ENCODE measurements at places on chromosomes 2 and 18.
A peak's percentile ranks its signal among the peaks of the same experiment; 100 is the strongest.

- DNase-seq = no peak
Observed at GRCh38 chr18:39962546-39962945, 1992.5 kb upstream of the PIK3C3 start.

DNA sequence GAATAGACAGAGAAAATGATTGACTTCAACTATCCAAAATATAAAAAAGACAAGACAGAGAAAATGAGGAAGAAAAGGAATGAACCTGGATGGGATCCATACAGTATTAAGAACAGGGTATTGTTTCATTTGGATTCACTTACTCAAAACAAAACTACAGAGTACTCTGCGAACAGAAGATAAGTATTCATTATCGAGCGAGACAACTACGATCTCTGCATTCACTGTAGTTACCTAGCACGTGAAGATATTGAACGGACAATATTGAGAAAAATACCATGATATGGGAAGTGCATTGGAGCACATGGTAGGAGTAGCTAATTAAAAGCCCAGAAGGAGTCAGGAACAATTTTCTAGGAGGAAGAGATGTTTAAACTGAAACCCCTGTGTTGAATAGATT lies 1.0 kb upstream of the ORC2 start:
- DNase-seq = no peak

DNA sequence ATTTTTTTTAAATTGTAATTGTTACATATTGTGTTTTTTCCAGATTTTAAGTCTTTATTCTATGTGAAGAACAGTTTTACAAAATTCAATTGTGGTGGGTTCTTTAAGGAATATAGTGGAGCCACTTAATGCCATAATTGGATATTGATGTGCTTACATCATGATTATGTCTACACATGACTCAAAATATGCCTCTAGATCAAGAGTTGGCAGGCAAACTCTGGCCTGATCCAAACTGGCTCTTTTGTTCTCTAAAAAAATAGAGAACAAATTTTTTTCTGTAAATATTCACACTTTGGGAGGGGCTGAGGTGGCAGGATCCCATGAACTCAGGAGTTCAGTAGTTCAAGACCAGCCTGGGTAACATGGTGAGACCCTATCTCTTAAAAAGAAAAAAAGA lies 8.3 kb downstream of the EHBP1 start:
- peak; percentile 36 for DNase-seq

DNA sequence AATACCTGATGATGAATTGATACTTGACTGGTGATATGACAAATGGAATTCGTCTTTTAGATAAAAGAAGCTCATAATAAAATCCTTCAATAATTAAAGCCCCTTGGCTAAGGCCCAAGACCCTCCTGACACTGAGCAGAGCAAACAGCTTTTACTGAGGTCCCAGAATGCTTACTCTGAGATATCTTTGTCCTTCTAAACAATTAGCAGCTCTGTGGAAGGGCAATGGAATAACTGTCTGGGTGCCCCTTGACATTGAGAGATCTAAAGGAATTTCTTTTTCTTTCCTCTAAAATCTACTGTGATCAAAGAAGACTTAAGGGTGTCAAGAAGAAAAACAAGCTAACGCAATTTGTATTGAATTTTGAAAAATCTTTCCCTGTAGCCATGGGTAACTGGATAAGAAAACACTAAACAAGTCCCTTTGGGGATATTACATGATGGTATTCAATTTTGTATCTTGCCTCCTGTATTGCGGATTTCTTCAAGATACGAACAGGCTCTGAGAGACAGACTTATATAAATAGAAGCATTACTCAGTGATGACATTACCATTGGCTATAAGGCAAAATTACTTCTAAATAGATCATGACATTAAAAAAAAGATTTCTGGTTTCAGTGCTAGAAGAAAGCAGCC lies 128.8 kb downstream of the MREG start:
- peak; percentile 70 for DNase-seq

GRCh38 chr2:198498516-198498915 lies 694.1 kb downstream of the PLCL1 start:
- DNase-seq = no peak

- DNase-seq = peak; percentile 3
Observed at GRCh38 chr2:201203916-201204654, 21.1 kb downstream of the CASP10 start.

GRCh38 chr18:360676-361075 lies 92.8 kb upstream of the THOC1 start:
- DNase-seq = no peak

GRCh38 chr18:2508678-2509077 lies 62.6 kb downstream of the METTL4 start:
- no peak for DNase-seq

GRCh38 chr2:177098001-177098613 lies 114.5 kb upstream of the HNRNPA3 start:
- no peak for DNase-seq

- DNase-seq = no peak
Observed at GRCh38 chr18:25010623-25011374, 341.2 kb downstream of the ZNF521 start.

DNA sequence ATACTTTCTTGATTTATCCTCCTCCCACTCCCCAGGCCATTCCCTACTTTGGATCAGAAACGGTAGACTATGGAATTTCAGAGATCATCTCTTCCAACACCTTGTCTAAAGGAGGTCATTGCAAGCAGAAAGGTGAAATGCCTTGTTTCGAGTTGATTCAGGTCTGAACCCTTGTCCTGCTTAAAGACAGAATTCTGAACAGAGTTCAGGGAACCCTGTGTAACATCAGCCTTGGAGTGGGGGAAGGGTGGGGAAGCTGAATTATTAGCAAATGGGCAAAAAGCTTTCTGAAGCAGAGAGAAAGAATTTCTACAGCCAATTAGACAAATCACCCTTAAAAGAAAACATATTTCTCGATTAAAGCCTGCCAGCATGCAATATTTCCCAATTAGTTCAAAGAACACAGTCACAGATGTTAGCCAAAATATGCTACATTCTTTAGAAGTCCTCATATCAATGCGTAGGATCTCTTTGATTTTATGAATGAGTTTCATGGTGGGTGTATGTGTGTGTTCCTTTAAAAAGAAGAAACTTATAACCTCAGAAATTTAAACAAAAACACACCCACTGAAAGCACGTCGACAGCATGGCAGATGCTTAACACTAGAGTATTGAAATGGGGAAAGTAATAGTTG lies 353.1 kb downstream of the RND3 start:
- DNase-seq = peak; percentile 87

DNA sequence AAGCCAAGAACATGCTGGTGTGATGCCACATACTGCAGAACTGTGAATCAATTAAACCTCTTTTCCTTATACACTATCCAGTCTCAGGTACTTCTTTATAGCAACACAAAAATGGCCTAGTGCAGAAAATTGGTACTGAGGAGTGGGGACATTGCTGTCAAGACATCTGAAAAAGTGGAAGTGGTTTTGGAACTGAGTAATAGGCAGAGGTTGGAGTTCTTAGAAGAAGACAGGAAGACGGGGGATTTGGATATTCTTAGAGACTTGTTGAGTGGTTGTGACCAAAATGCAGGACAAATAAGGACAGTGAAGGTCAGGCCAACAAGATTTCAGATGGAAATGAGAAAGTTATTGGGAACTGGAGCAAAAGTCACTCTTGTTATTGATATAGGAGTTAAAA lies 31.3 kb upstream of the CDH2 start:
- DNase-seq = no peak

DNA sequence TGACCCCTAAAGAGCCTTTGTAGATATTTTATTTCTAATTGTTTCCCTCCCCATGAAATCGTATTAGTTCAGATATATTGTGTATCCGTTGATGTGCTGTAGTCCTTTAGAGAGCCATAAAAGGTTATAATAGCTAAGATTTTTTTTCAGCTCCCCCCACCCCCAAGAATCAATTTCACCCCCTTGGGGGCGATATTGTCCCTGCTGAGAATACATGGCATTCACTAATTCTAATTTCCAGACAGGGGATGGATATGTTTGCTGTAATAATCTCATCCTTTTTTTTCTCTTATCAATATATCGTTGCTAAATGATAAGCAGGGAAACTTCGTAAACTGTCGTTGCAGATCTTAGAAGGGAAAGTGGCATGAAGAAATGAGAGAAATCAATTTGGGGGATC lies 530.7 kb downstream of the TMEM182 start:
- DNase-seq = no peak
